ENCODE measurements at places on chromosomes 4 and X.

DNA sequence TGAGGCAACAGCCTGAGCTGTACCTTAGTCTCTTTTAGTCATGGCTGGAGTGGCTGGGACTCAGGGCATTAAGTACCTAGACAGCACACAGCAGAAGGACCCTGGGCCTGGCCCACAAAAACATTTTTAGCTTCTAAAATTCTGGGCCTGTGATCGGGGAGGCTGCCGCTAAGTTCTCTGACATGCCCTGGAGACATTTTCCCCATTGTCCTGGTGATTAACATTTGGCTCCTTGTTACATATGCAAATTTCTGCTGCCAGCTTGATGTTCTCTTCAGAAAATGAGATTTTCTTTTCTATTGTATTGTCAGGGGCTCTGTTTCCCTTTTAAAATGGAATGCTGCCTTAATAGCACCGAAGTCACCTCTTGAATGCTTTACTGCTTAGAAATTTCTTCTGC, 952.4 kb downstream of the TRAM1L1 start:
- DNase-seq = no peak

GRCh38 chrX:68991691-68992345, 163.0 kb downstream of the EFNB1 start:
- no peak for DNase-seq

GRCh38 chr4:135739354-135739753, 1537.8 kb upstream of the PABPC4L start:
- DNase-seq = no peak

- no peak for DNase-seq
Observed at GRCh38 chr4:184529283-184529682, 54.9 kb upstream of the IRF2 start.

- DNase-seq = no peak
Observed at GRCh38 chr4:127131527-127131926, 501.2 kb upstream of the INTU start.

DNA sequence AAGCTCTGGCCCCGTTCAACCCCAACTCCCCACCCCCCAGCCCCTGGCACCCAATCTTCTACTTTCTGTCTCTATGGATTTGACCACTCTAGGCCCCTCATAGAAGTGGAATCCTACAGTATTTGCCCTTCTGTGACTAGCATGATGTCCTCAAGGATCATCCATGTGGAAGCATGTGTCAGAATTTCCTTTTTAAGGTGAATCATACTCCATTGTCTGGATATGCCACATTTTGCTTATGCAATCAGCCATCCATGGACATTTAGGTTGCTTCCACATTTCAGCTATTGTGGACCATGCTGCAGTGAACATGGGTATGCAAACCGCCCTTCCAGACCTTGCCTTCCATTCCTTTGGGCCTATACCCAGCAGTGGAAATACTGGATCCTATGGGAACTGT, 15.5 kb downstream of the CCNQ start:
- DNase-seq = no peak

- DNase-seq = no peak
Observed at GRCh38 chrX:10158279-10159144, 1.7 kb downstream of the CLCN4 start.

DNA sequence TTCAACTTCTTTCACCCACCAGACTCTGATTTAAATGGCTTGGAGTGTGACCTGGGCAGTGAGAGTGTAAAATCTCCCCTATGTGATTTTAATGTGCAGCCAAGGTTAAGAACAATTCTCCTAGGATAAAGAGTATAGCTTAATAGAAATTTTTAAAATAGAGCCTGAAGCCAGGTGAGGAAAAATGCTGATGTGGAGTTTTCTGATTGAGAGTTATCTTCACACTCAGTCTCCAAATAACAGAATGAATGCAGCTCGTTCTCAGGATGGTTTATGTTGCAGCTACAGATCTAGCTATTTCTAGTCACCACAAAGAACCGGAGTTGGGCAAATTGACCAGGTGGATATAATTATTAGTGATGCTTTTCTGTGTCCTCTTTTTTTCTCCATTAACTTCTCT, 70.7 kb downstream of the MOSPD2 start:
- no peak for DNase-seq

- no peak for DNase-seq
Observed at GRCh38 chr4:159107203-159107925, 4.5 kb downstream of the RAPGEF2 start.

DNA sequence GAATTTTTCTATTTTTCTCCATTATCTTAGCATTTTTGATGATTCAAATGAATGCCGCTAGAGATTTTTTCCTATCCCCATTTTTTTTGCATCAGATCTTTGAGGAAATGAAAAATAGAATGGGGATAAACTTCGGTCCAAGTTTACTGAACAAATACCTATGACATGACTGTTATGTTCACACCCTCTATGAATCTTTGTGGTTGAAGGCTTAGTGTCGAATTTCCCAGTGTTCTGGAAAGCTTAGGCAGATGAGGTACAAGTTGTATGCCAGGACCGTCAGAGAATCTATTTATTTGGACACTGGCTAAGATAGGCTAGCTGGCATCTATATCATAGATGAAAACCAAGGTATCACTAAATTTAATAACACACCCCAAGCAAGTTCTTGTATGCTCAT, 123.4 kb downstream of the SPCS3 start:
- no peak for DNase-seq

GRCh38 chr4:85720735-85721134, 245.8 kb downstream of the ARHGAP24 start:
- DNase-seq = no peak

GRCh38 chr4:87228262-87228860, 7.9 kb upstream of the KLHL8 start:
- no peak for DNase-seq

DNA sequence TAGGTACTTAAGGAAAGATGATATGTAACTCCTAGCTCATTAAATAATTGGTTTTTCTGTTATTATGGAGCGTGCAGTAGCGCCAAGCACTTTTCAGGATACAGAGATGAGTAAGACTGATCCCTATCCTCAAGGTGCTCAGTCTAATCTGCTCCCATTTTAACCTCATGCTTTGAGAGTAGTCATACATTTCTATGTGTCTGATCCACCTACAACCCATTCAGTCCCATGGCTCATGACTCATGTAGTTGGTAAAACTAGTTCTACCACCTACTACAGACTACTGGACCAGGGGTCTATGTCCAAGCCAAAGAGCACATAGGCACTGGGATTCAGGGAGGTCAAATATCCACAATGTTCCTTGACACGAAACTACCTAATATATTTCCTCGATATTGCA, 60.8 kb downstream of the TMEM154 start:
- DNase-seq = no peak

DNA sequence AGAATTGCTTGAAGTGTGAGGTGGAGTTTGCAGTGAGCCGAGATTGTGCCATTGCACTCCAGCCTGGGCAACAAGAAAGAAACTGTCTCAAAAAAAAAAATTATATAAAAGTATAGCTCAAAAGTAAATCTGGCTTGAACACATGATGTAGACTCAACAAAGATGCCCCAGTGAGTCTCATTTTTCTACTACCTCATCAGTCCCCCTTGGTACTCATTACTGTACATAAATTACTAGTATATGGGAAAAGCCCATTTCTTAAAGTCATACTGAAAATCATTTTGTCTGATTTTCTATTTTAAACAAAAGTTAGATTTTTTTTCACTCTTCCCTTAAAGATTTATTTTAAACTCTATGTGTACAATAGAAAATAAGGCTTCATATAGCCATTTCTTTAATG, 39.2 kb downstream of the FAM241A start:
- no peak for DNase-seq

DNA sequence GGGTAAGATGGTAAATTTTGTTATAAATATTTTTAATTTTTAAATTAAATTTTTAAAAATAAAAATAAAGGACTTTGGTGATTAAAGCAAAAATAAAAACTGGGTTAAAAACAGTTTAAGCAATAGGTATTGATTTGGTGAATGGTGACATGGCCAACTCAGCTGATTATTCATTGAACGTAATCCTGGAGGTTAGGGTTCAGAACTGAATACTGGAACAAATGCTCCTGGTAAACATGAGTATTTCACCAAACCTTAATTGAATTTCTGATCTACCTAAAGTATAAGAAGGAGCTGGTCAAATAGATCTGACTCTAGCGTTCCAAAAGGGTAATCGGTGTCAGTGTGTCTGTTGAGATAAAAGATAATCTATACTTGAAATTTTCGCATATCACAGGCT, 141.8 kb downstream of the SHROOM3 start:
- no peak for DNase-seq

GRCh38 chr4:181588733-181589302, 654.4 kb upstream of the TENM3 start:
- DNase-seq = no peak

DNA sequence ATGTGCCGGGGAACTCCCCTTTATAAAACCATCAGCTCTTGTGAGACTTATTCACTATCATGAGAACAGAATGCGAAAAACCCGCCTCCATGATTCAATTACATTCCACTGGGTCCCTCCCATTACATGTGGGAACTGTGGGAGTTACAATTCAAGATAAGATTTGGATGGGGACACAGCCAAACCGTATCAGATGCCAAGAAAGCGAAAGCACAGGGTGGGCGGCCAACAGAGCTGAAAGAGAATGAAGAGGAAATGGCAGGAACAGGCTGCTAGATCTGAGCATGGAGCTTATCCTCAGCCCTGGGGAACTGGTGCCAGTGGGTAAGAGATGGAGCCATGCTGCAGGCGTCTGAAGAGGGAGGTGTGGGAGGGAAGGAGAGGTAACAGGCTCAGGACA, 117.7 kb upstream of the PNPLA4 start:
- DNase-seq = no peak

DNA sequence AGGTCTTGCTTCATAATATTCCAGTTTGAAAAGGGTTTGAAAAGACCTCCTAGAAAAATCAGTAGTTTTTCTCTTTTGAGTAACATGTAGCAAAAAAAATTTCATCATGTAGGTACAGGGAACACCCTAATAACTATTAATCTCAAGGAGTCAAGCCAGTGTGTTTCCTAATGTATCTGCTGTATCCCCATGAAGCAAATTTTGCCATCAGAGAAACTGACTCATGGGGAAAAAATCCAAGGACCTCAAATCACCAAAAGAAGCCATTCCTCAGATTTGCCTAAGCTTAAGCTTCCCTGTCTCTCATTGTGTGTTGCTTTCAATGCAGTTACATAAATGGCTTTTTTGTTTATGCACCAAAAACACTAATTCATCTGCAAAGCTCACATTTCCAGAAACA, 29.7 kb downstream of the F9 start:
- DNase-seq = no peak

- DNase-seq = no peak
Observed at GRCh38 chr4:7382634-7383014, 52.1 kb downstream of the PSAPL1 start.

DNA sequence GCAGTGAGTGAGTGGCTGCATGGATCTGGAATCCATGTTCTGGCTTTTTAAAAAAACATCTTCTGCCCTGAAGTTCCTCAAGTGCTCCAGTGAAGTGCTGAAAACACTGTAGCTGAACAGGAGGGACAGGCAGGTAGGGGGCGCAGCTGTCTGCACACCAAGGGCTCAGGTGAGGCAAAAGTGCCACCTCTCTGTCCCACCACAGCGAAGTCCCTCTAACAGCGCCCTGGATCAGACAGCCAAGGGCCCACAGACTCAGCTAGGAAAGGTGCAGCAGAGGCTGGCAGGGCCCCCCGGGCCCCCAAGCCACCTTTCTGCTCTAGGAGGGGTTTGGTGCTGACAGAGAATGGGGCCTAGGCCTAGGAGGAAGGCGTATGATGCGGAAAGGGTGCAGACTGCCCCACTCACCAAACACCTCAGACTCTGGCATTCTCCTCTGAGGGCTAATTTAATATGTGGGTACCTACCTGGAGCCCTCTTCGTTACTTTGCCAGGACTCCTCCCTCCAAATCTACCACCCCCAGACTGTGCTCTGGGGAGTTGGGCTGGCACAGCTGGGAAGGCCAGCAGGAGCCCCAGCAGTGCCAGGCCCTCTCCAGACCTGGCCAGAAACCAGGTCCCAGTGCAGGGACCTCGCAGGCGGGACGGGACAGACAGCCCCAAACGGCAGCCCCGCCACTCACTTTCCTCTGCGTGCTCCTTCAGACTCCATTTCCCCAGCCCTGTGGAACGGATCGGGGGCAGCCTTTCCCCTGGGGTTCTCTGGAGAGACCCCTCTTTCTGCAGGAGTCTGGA, 73.7 kb downstream of the ENPP6 start:
- no peak for DNase-seq

GRCh38 chr4:93436000-93436626, 392.4 kb upstream of the ATOH1 start:
- DNase-seq = no peak

DNA sequence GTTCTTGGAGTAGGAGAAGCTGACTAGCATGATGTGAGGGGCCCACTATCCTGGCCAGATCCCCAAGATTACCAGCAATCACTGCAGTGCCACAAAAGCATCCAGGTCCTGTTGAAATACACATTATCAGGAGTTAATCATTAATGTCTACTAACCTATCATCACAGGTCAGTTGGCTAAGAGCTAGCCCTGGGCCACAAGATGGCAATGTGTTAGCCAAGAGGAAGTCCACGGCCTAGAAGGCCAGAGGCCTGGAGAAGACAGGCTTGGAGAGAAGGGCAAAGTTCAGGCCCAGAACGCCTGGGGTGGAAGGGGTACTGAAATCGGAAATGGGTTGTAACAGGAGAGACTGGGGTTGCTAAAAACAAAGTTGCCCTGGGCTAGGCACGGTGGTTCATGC, 19.9 kb upstream of the KIAA1210 start:
- DNase-seq = no peak

DNA sequence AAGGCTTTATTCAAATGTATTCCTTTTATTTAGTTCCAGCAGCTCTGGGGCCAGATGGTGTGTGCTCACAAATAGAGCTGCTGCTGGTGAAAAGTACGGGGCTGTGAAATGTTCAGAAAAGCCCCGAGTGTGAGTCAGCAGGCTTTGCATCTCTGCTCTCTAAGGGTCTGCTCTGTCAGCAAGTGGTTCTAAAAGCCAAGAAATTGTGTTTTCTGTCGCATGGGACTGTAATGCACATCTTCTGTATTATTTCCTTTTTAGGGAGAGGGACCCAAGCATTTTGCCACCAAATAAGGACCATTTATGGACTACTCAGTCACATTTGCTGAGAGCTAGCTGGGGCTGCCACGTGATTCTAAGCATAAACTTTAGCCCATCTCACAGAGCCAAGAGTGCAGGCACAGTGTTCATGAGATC, 82.9 kb upstream of the NHS start:
- DNase-seq = no peak

Measured in stimulated activated CD8-positive, alpha-beta memory T cell treated with anti-CD3 and anti-CD28 coated beads, Interleukin-15, amount 100 ng/mL, for 48 hours (primary cell).